ENCODE measurements at places on chromosomes 12 and 14.

DNA sequence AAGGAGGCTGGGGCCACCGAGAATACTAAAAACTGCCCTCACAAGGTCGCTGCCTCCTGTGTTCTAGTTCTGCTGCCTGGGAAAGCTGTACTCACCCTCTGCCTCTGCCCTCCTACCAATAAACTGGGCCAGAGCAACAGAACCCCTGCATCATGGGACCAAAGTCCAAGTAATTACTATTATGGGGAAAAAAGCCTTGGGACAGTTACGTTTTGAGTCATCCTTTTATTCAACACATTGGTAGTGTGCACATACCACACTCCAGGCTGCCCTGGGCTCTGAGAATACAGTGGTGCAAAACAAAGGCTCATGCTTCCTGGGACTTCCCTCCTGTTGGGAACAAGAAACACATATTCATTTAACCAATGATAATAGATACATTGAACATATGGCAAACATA, 49.0 kb downstream of the CACNA1C start:
- DNase-seq: no peak

DNA sequence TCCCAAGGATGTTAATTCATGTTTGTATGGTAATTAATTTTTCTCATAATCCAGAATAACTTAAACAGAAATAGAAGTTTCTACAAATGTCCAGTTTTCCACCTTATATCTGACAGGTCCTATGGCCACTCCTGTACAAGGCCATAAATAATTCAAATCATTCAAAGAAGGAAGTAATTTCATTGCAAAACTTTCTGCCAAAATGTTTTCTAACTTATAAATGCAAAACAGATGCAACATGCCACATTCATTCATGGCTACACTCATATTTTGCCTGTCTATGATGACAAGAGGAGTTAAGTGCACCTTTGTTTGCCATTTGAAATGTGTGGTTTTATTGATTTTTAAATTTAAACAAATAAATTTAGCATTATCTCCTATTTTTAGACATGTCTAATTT, 34.4 kb downstream of the ITPR2 start:
- no peak for DNase-seq

DNA sequence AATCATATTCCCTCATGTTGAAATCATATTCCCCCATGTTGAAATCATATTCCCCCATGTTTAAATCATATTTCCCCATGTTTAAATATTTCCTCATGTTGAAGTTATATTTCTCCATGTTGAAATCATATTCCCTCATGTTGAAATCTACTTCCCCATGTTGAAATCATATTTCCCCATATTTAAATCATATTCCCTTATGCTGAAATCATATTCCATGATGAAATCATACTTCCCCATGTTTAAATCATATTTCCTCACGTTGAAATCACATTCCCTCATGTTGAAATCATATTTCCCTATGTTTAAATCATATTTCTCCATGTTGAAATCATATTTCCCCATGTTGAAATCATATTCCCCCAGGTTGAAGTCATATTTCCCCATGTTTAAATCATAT, 34.6 kb upstream of the ADGRD1 start:
- DNase-seq: no peak

DNA sequence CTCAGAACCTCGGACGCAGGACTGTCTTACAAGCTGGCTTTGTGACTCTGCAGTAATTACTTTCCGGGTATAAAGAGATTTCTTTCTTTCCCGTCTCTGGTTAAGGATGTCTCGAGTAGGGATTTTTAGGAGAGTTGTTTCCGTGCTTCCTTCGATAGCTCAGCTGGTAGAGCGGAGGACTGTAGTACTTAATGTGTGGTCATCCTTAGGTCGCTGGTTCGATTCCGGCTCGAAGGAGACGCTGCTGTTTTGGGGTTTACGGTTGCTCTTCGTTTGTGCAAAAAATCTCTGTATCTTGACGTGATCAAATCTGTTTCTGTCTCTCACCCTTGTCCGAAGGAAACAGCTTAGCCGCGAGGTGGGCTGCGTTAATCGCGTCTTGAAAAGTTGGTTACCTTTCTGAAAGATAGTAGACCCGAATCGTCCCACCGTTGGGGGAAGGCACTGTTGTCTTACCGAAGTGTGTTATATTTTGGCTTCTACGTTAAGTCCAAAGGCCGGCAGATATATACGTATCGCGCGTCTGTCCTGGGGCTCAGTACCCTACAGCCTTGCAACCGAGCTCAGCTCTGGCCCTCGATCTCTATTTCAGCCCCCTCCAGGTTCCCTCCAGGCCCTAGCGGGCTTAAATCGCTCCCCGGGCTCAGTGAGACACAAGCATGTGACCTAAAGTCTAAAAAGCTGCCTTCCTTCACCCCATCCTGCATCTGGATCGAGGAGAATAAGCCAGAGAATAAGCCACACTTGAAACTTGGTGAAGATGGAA, 1.1 kb upstream of the RNASE4 start:
- DNase-seq: peak; percentile 85

- no peak for DNase-seq
Measured at GRCh38 chr14:95274279-95274678, 45.4 kb downstream of the CLMN start.

- DNase-seq: no peak
Measured at GRCh38 chr12:57965766-57966165, 24.4 kb downstream of the ATP23 start.

- DNase-seq: no peak
Measured at GRCh38 chr12:109772622-109773321, 59.1 kb downstream of the FAM222A start.

GRCh38 chr12:39553476-39553875, 66.1 kb downstream of the ABCD2 start:
- no peak for DNase-seq

DNA sequence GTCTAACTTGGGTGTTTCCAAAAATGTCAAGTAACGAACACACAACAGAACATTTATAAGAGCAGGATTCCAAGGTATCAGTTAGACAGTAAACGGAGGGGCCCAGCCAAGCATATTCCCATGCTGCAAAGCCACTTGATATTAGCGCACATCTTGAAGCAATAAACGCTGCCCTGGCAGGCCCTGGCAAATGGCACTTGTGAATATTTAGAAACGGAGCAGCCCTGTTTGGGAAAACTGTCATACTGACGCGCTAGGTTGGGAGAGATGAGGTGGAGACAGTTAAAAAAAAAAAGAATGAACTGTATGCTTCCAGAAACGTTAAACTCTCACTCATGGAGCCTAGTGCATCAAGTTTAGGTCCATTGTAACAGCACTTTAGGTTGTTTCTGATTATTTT, 9.3 kb downstream of the DGLUCY start:
- DNase-seq: no peak

GRCh38 chr14:55671641-55672040, 91.6 kb downstream of the KTN1 start:
- no peak for DNase-seq

DNA sequence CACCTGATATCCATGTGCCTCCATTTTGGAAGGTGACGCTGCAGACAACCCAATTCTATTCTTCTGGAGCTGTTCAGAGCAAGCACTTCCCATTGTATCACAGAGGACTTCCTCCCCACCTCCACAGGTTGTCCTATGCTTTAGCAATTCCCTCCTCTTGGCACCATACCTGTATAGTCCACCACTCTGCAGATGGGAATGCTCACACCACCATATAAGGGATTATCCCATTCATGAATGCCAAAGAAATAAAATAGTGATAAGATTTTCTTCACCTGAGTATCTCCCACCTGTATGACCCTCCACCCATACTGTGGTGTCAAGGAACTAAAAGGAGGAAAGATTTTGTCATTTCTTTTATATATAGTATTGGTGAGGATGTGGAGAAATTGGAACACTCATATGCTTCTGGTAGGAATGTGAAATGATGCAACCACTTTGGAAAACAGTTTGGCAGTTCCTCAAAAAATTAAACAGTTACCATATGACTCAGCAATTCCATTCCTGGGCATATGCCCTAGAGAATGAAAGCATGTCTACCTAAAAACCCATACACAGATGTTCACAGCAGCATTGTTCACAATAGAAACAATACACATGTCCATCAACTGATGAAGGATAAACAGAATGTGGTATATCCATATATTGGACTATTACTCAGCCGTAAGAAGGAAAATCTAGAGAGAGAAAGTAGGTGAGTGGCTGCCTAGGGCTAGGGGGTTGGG, 75.2 kb downstream of the FIGNL2 start:
- peak; percentile 21 for DNase-seq

DNA sequence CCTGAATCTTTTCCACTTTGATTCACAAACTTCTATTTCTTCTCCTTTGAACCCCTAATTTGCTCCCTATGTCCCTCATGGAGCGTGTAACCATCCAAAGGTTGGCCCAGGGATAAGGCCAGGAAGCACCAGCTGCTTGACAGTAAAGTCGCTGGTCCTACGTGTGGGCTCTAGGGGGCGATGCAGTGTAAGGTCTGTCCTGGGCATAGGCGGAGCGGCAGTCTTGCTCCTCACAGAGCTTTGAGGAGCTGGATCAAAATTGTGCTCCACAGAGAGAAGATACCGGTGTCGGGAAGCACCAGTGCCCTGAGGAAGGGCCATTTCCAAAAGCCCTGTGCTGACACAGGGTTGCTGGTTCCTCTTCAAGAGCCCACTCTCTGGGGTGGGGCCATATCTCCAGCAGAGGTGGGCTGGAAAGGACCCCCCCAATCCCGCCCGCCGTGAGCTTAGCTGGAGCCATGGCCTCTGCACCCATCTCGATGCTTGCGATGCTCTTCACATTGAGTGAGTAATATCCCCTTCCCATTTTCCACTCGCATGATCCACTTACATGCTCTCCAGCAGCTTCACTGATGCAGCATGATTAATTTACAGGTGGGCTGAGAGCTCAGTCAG, 49.9 kb upstream of the OR4E1 start:
- no peak for DNase-seq

DNA sequence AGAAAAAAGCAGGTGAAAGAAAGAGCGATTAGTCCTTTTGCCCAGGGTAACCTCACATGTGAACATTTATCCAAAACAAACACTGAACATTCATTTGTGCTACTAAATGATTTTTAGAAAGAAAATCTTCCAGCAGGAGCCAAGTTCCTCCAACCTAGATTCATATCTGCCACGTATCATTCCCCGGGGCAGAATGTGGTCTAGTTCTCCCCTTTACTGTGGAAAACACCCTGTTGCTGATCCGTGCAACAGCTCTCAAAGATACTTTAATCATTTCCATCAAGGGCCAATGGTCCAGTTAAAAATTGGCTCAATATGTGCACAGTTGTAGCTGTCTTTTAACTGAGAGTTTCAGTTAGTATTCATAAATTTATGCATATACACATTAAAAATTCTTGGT, 479.1 kb downstream of the ATP23 start:
- DNase-seq: no peak

GRCh38 chr12:102462386-102462785, 18.0 kb downstream of the IGF1 start:
- DNase-seq: no peak

DNA sequence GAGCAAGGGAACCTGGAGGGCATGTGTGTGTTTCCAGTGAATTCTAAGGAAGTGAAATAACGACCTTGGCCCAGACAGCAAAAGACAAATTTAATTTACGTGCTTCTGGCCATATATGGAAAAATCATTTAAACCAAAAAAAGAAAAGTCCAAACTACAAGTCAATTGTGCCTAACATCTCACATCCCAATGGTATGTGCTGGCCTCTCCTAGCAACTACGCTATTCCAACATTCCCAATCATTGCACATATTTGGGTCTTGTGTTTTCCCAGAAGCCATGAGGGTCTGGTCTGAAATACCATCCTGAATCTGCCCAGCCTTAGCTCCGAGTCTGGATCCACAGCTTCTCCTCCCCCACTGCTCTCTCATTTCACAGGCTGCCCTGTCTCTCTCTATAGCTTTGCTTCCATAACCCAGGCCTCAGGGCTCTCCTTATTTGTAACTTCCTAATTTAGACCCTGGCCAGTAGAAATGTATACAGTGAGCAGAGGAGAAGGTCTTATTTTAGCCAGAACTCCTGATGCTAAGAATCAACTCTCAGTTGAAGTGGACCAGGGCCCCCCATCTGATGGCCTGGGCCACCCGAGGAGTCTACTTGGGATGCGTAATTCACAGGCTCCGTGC, 224.6 kb downstream of the ANO2 start:
- no peak for DNase-seq

All from lung microvascular endothelial cell (primary cell).